ENCODE measurements at places on chromosomes 5 and 9.

- DNase-seq = no peak
These were observed 241.6 kb downstream of the SYK start for GRCh38 chr9:91043056-91043810.

DNA sequence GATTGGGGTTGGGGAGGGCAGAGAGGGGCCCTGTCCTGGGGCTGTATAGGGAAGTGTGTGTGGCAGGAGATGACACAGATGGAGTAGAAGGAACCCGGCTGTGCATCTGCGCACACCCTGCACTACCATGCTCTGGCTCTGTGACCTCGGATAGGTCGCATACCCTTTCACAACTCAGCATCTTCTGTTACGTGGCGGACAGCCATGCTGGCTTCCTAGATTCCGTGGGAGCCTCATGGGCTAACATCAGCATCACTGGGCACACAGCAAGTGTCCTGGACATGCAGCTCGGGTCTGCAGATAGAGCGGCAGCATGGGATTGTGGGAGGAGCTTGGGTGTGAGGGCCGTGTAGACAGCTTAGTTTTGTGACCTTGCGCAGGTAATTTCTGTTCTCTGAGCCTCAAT lies 9.2 kb downstream of the ARPC5L start:
- no peak for DNase-seq

GRCh38 chr5:31106278-31106677 lies 87.2 kb upstream of the CDH6 start:
- DNase-seq = no peak

GRCh38 chr5:68848091-68848490 lies 245.7 kb upstream of the SLC30A5 start:
- DNase-seq = no peak

- no peak for DNase-seq
These were observed 21.4 kb downstream of the MEGF10 start for GRCh38 chr5:127311781-127312525.
